RPMI8226 (cell line): ENCODE measurements at places on chromosomes 6 and 20.
A peak's percentile ranks its signal among the peaks of the same experiment; 100 is the strongest.

DNA sequence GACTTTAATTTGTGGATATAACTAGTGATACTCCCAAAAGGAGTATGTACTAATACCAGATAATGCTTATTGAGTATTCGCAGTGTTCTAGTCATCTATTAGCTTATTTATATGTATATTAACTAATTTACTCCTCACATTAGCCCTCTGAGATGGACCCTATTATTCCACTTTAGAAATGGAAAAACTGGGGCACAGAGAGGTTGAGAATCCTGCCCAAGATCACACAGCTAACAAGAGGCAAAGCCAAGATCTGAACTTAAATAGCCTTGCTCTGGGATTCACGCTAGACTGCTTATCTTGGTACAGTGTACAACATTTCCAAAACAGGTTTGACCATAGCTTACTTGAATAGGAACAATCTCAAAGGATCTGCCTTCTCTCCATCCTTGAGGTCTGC, 8.5 kb upstream of the SPO11 start:
- DNase-seq = no peak

GRCh38 chr6:163406366-163406765, 8.2 kb upstream of the QKI start:
- DNase-seq = peak; percentile 31

DNA sequence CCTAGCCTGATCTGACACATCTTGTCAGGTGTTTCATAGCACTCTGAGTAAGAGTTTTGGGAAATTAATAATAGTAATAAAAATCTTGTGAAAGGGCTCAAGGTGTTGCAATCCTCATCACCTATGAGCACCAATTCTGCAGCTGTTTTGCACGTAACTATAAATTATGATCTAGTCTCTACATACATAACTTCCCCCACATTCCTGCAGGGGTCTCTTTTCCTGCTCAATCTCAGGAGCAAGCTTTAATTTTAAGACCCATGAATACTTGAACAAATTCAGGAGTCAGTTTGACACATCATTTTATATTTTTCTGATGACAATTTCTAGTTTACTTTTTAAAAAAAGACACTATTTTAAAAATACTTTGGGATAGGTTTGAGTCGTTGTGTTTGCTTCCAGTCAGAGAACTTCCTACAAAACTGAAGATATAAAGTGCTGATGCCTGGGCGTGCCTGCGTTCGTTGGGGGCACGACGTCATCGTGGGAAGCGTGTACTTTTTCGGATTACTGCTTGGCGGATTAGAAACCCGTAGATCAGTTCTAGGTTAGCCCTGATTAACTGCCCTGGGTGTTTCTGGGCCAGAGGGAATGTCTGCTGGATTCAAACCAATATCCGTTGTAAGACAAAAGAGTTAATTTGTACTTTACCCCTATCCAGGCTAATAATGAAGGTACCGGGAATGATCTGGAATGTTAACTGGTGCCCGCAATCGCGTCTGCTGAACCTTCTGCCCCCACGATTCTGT, 1.0 kb upstream of the E2F3 start:
- peak; percentile 67 for DNase-seq

DNA sequence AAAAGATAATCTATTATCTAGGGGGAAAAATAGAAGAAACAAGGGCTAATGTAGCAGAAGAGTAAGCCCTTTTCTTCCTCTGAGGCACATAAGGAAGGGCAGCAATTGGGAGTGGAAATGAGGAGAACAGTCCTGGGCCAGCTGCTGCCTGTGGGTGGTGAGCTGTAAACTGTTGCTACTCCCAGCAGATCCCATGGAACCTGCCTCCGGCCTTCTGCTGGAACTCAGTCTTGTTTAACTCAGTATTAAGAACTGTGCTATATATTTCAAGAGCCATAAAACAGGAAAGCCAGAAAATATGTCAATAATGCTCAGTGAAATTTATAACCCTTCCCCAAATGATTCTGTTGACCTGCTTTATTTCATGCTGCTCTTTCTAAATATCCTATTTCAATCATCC, 464.2 kb downstream of the COL12A1 start:
- no peak for DNase-seq

DNA sequence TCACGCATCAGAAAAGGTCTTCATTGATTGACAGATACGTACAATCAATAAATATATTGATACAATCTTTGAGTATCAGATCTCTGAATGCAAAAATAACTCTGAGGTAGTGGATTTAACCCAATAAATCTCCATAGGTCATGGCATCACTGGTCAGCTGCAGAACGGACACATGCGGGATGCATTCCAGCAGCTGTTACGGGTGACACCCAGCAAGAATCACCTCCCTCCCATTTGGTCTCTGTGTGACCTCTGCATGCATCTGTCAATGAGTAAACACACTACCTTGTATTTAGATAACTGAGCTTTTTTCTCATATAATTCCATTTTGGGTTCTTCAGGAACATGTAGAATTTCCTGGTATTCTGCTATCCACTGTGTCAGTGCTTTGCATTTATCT, 285.4 kb downstream of the SYNE1 start:
- DNase-seq = no peak

DNA sequence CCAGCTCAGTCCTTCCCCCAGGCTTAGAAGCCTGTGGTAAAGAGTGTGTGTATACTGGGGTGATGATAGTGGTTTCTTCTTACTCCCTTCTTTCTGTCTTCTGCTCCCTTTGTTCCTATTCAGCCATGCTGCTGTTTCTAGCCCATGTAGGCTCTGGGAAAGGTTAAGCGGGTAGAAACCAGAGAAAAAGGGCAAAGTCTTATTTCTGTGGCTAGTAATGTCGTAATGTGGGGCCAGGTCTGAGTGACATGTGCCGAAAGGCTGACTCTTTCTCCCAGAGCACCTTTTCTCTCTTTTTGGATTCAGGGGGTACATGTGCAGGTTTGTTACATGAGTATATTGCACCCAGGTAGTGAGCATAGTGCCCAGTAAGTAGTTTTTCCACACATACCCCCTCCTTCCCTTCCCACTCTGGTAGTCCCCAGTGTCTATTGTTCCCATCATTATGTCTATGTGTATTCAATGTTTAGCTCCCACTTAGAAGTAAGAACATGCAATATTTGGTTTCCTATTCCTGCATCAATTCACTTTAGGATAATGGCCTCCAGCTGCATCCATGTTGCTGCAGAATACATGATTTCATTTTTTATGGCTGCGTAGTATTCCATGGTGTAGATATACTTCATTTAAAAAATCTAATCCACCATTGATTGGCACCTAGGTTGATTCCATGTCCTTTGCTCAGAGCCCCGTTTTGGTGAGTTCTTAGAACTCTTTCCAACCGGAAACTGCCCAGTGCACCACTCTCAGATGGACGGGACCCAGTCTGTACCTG, 74.3 kb downstream of the EFHC1 start:
- DNase-seq = no peak
